ENCODE measurements at places on chromosomes 6 and 20. TPM values are rescaled to one million over a fixed set of nuclear protein-coding genes. Genes with fewer than 3 reads are reported as not detected.

DNA sequence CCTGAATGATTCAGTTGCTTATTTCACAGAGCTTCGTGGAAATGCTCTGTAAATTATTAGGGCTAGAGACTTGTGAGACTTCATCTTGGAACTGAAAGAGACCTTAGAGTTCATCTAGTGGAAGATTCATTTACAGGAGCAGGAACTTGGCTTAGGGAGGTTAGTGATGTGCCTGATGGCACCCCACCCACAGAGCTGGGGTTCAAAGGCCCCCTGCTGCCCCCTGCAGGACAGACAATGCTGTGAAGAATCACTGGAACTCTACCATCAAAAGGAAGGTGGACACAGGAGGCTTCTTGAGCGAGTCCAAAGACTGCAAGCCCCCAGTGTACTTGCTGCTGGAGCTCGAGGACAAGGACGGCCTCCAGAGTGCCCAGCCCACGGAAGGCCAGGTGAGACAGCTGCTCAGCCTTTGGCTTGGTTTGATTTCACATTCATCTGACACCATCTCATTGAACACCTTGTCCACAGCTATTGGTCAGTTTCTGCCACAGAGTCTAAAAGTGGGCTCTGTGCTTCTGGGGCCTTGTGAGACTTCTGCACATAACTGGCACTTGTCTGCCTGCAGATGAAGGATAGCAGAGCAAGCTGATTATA is 25.1 kb downstream of the MYBL2 start:
- peak; percentile 30 for DNase-seq

GRCh38 chr6:9399916-9400315 is 964.6 kb upstream of the SLC35B3 start:
- DNase-seq = no peak

- DNase-seq = no peak
These were observed 77.1 kb upstream of the CDYL start for GRCh38 chr6:4698901-4699659.

DNA sequence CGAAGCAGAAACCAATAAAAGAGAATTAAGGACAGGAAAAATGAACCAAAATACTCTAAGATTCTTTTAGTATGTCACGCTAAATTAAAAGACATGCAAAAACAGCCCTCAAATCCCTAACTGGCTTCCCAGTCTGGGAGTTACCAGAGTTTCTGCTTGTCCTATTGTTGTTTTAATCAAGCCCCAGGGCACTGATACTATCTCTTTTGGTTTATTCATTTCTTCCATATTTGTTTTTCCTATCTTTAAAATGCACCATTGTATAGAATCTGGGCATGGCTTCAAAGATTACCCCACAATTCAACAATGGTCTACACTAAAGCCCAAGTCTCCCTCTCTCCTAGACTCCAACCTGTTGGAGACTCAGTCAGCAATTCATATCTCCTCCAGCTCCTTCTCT is 169.1 kb downstream of the MYLK4 start:
- DNase-seq = no peak

DNA sequence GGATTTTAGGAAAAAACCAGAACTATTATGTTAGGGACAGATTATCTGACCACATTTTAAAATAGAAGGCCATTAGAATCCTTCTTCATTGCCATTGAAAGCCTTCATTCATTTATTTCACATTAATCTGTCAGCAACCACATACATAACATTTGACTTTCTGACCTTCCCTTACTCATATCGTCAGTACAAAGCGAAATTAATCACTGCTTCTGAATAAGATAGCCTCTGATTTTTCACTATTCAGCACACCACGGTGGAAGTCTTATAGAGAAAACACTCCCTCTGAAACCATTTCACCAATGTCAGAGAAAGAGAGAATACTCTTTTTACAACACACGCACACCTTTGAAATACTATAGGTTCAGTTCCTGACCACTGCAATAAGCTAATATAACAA is 442.5 kb upstream of the ID4 start:
- DNase-seq = no peak

GRCh38 chr6:84606860-84607259 is 157.5 kb downstream of the TBX18 start:
- DNase-seq = no peak

DNA sequence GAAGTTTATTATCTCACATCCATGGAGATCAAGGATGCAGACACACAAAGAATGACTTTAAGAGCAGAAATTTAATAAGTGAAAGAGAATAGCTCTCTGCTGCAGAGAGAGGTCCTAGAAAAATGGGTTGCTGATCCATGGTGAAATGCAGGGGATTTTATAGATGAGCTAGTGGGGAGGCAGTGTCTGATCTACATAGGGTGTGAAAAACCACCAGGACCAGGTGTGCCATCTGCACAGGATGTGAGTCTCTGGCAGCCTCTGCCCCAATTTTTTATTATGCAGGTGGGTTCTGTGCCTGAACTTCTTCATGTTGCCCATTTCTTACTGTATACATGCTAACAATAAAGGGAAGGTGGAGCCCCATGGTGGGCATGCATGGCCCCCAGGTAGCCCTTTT is 19.9 kb upstream of the NANP start:
- no peak for DNase-seq

DNA sequence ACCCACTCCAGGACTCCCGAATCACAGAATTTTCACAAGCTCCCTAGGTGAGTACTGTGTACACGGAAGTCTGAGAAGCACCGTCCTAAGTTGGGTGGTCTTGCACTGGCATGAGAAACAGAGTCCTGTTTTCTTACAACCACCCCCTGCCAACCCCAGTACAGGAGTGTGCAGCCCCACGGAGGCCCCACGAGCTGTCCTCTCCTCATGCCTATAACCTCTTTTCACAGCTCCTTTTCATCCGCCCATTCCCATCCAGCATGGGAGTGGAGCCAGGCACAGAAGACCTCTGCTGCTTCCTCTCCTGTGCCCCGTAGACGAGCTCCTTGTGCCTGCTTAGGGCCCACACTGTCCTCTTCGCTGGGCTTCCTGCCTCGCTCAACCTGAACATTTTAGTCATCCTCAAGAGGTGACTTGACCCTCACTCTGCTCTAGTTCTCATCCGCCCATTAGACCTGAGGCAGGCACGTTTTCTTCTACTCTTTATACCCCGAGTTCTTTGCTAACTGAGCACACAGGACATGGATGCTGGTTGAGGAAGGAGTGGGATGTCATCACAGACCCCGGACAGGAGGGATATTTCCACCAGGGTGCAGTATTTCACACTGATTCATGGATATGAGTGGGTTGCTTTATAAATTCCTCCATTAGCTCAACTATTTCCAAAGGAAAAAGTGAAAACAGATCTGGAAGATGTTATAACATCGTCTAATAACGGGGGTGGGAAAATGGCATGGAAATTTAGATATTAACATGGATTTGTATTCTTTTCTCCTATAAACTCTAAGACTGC is 160.5 kb downstream of the TTLL2 start:
- DNase-seq = no peak

DNA sequence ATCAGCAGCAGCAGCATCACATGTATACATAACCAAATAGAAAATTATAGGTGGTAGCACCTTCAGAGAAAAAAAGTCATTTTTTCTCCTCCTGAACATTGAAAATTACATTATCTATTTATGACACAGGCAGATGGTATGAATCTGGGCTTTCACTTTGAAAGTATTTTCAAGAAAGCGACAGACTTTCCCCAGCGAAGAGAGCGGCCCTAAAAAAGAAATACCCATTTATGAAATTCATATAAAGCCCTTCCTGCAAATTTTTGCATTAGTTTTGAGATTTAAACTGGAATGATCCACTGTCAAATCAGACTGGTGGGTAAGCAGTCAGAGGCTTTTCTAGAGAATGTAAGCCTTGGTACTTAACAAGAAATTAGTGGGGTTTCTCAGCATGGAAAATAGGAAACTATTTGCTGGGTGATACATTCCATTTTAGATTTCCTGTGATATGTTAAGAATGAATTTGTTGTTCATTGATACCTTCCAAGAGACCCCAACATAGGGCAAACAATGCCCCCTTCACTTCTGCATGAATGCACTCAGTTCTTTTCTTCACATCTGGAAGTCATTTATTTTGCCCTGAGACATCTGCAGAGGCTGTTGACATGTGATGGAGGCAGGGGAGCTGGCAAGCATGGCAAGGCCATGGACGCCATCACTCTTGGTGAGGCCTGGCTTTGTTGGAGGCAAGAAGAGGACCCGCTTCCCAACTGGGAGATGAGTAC is 147.0 kb downstream of the LINC00237 start:
- no peak for DNase-seq

GRCh38 chr20:326645-327185 is 1.4 kb downstream of the SOX12 start:
- DNase-seq = no peak

DNA sequence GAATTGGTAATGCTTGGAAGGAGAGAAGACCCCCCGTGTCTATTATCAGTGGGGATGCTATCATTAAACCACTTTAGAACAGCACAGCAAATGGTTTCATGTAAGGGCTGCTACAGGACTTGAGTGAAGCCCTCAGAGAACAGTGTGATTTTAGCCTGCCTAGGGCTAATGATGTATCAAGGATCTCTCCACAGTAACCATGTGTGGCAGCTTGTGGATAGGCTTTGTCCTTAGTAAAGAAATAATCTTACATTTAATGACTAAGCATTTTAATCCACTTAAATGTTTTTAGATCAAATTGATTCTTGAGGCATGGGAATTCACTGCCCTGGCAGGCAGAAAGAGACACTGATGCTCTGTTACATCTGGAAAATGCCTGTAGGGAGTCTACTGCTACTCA is 495.1 kb downstream of the NKAIN2 start:
- no peak for DNase-seq

GRCh38 chr20:48400009-48400408 is 427.8 kb downstream of the PREX1 start:
- no peak for DNase-seq

DNA sequence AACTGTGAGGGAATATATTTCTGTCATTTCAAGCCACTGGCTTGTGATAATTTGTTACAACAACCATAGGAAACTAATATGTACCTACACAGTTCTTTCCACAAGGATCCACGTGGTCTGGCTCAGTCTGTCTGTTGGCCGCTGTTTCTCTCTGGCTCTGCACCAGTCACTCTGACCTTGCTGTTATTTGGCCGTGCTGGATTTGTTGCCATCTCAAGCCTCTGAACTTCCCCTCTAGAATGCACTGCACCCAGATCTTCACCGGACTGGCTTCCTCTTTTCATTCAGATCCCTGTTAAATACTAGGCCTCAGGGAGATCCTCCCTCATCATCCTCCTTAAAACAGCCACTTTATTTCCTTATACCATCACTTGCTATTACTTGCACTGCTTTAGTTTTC is 446.8 kb downstream of the TFAP2B start:
- DNase-seq = no peak

DNA sequence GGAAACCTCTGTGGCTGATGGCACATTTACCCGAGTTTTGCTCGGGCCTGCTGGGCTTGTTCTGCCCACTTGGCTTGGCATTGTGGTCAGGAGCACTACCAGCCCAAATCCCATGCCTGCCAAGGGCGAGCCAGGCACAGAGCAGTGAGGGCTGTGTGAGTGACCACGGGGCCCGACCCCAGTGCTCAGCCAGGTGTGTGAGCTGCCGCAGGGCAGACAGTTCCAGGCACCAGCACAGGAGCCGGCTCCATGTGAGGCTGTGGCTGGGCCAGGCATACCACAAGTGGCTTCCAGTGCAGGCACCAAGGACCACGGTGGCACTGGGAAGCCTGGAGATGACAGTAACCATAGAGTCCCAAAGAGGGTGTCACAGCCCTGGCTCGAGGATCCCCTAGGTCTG is 1225.5 kb upstream of the GJE1 start:
- no peak for DNase-seq

GRCh38 chr6:122838060-122838780 is 49.2 kb downstream of the SMPDL3A start:
- DNase-seq = no peak

GRCh38 chr6:39686976-39687375 is 38.2 kb downstream of the KIF6 start:
- DNase-seq = no peak

DNA sequence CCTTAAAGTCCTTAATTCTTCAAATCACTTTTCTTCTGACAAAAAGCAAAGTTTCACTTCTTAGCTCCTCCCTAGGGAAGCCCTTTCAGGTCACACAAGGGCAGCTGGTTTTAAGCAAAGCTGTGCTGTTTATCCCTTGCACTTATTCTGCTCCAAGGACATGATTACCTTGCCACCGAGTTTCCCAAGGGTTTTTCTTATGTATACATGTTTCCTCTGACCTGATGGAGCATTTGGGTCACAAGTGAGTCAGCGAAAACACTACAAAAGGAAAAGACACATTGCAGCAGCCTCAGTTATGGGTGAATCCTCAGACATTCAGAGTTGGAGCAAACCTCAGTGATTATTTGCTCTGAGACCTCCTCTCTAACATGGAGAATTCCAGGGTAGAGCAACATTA is 26.6 kb upstream of the ILRUN start:
- no peak for DNase-seq

DNA sequence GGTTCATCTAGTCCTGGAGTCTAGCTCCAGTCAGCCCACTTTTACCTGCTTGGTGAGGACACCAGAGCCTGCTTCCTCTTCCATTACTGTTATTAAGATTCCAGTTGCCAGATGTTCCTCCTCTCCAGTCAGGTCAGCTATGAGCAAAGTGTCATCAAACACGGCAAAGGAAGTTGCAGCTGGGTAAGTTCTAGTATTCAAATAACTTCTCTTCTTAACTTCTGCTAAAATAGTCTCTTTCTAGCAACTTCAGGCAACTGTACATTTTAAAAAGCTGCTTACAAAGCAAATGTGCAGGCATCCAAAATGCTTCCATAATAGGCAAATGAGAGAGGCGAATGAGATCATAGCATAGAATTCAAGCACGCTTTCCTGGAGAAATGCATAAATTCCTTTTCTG is 18.4 kb upstream of the MRPS18A start:
- no peak for DNase-seq

DNA sequence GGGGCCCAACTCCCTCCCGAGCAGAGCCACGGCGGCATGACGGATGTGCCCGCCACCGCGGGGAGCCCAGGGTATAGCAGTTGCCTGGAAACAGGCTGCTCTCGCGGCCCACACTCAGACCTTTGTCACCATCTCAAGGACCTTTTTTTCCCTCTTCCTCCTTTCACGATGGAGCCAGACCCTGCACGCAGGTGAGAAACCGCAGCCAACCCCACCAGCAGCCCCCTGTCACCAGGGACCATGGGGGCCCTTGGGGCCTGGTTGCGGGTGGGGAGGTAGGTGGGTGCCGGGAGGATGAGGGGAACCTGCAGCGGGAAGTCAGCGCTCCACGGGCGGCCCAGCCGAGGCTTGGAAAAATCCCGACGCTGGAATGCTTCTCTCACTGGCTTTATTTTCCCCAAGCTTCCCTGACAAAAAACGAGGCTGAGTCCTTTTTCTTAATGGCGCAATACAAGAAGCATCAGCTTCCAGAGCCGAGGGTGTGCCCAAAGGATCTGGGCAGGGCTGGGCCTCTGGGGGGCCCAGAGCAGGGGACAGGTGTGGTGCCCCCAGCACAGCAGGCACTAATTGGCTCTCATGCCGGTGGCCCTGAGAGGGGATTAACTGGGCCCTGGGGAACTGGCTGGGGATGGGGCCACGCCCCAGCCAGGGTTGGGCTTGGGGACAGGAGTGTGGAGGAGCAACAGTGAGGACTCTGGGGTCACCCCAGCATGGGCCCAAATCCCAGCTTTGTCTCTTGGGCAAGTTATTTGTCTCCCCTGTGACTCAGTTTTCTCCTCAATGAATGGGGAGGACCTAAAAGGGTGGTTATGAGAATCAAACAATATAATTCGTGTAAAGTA is 23.9 kb downstream of the NOL4L start:
- DNase-seq = no peak

The SLC22A7 gene
- not detected for polyA plus RNA-seq

The CST4 gene
- not detected for polyA plus RNA-seq

The WTAP gene
- 149 TPM for polyA plus RNA-seq

The LCA5 gene
- 0.12 TPM for polyA plus RNA-seq

The OR12D3 gene
- not detected for polyA plus RNA-seq
